ENCODE measurements at places on chromosomes 3 and 15.

- no peak for DNase-seq
These were observed 323.7 kb downstream of the EPHB1 start for GRCh38 chr3:135118792-135119191.

DNA sequence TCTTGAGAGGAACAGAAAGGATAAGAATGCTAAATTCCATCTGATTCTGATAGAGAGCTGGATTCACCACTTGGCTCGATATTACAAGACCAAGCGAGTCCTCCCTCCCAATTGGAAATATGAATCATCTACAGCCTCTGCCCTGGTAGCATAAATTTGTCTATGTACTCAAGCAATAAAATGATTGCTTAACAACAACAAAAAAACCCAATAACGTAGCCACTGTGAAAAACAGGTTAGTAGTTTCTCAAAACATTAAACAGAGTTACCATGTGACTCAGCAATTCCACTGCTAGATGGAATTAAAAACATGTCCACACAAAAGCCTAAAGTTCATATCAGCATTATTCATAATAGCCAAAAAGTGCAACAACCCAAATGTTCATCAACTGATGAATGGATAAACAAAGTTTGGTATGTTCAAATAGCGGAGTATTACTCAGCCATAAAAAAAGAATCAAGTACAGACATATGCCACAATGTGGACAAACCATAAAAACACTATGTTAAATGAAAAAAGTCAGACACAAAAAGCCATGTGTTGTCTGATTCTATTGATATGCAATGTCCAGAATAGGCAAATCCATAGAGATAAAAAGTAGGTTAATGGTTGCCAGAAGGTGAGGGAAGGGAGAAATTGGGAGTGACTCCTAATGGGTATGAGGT, 16.8 kb downstream of the BCL2L10 start:
- DNase-seq = no peak

DNA sequence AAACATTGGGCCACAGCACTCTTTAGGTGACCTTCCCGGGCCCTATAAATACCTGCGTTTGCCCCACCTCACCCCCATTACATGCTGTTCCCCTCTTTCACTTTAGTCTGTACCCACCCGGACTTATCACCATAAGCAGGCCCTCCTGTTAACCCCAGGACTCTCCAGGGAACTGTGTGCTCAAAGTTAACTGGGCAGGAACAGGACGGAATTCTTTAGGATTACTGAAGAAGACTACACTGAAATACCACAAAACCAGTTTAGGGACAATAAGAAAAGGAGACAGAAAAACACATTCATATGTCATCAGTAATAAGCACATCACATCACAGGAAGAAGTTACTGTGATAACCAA, 45.5 kb downstream of the FSIP1 start:
- no peak for DNase-seq

DNA sequence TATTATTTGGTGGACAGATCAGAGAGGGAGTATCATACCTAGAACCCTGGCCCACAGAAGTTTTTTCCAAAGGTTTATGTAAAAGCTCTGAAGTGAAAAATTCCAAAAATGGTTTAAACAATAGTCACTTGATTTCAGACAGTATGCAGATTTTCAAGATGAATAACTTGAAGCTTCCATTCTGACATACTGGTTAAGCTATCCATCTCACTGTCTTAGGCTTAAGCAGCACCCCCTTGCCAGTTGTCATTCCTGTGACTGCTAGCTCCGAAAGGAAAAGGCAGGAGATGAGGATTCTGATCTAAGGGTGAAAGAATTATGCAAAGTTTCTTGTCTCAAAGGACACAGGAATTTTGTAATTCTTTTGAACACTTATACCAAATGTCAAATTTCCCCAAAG, 337.5 kb upstream of the THBS1 start:
- no peak for DNase-seq

GRCh38 chr3:141278196-141279076, 46.8 kb downstream of the PXYLP1 start:
- DNase-seq = no peak

GRCh38 chr3:197444793-197445379, 110.9 kb downstream of the BDH1 start:
- no peak for DNase-seq

DNA sequence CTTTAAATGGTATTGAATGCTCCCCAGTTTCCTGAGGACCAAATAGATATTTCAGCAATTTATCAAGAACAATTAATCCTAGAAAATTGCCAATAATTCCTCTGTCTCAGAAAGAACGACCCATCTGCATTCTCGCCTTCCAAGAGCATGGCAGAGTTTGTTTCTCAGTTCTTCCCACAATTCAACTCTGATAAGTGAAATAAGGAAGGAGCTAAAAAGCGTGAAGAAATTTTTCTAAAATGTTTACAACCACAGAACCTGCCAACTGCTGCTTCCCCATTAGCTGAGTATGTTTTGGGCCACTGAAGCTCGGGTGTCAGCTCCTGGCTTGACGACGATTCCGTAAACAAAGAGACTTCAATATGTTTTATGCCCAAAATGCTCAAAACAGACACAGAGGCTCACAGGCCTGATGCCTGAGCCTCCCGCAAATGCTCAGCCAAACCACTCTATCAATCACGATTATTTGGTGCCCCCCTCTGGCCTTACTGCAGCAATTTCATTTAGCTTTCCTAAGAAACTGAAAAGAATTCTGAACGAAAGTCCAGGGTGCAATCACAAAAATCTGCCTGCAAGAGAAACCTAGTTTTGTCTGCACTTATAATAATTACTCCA, 259.2 kb upstream of the CCDC54 start:
- no peak for DNase-seq

- DNase-seq = no peak
These were observed 22.6 kb downstream of the DCUN1D1 start for GRCh38 chr3:182957676-182958266.

DNA sequence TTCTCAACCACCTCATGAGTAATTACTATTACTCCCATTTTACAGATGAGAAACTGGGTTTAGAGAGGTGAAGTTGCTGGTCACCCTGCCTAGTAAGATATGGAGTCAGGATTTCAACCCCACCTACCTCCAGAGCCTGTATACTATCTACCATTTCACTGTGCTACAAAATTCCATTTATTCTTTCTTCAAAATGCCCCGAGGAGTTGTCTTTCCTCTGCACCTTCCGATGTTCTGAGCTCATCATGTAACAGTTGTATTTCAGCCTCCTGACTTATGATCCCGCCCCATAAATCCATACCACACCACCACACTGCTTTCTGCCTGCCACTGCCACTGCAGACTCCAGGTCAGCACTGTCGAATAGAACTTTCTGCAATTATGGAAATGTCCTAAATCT, 71.3 kb upstream of the SLC25A36 start:
- no peak for DNase-seq

- no peak for DNase-seq
These were observed 60.6 kb downstream of the TCF12 start for GRCh38 chr15:56978898-56979662.

DNA sequence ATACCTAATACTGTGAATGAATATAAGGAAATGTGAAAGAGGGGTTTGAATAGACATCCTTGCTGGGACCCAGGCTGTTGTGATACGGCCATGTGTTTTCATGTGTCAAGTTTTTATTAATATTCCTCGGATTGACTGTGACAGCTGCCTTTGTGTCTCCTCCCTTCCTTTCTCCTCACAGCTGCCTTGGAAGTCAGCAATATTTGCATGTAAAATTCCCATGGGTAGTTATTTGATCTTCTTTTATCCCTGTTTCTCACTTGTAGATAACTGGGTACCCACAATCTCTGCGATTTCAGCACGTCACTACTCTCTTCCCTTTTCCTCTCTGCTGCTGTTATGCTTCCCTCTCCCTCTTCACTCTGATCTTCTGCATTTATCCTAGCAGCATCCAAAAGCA, 9.4 kb downstream of the GPR156 start:
- no peak for DNase-seq

GRCh38 chr15:98715401-98715800, 67.1 kb downstream of the IGF1R start:
- DNase-seq = no peak

DNA sequence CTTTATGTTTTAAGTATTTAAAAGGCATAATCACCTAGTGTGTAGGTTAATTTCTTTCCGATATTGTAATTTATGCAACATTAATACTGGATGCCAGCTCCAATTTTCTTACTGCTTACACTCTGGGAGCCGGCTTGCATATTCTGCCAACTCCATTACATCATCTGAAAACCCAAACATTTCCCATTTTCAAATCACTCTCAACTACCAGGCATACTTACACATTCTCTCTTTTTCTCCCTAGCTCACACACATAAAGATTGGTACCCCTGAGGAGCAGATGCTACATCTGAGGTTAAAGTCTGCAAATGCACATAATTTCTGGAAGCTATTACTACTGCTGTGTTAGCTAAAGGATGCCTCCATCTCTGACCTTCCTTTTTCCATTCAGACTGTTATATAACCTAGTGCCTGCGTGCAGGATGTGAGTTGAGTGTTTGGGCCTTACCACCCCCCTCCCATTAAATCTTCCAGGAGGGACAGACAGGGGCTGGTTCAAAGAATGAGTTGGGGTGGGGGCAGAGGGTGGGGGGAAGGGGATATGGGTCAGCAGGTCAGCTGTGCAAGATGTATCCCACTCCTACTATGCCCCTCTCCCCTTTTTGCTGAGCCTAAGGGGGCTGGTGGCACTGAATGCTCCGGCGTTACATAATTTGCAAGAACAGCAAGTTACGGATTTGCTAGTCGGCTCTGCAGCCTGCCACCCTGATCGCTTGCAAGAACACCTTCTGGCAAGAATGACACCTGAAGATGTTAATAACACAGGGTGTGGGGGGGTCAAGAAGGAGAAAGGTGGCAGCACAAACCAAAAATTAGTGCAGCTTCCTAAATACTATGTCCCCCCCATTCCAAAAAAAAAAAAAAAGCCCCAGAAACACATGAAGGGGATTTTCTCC, 2.5 kb downstream of the RORA start:
- DNase-seq = no peak

DNA sequence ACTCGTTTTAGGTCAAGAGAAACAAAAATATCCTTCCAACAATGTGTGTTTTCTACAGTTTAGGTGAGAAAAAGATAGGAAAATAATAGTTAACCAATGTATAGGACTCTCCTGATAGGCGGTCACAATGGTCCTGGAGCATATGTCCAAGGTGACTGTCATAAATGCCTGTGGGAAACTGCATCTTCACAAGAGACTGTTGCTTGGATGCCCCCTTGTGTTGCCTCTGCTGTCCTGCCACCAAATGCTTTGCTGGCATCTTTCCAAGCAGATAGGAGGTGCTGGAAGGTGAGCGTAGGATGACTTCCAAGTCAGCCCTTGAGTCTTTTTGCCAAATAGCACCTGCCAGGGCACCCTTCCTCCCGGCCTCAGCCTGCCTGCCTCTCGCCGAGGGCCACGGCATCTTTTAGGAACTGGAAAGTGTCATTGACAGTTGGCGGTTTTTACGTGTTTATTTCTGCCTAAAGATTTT, 24.1 kb upstream of the SACM1L start:
- DNase-seq = peak; percentile 7

DNA sequence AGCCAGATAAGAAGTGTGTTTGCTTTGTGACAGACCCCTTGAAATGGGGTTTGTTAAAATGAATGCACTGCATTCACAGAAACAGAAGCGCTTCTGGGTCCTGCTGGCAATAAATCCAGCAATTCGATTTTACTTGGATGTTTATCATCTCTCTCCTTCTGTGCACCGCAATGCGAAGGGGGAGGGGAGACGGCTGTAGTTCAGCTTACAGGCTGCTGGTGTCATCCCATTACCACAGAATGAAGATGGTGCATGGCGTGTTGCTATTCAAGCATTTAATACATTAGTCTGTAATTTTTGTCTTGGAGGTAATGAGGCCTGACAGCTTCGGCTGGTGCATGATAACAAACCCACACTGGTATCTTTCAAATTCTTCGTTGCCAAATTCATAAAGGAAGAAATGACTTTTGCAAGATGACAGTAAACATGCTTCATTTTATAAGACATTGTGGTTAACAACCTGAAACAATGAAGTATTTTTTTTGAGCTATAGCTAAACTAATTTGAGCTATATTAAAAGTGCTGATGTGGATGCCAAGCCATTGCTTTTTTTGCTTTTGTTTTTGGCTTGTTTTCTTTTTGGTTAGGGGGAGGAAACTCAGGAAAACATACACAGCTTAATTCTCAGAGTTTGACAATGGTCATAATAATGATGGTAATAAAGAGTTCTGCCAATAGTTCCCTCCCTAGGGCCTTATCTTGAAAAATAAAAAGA, 418.3 kb downstream of the OTOL1 start:
- no peak for DNase-seq

DNA sequence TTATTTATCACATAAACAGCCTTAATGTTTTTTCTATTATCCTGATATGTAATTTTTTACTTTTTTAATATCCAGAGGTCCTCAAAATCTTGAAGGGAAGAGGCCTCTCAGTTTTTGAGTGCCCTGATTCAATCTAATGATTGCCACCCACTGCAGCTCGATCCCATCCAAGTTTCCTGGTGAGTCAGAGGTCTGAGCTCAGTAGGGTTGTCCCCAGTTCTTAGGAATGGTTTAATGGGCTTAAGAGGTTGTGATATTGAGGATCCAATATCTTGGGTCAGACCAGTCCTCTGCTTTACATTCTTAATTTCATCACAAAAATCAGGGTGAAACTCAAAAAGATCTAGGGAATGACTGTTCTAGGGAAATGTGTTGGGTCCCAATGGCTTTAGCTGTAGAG, 238.5 kb downstream of the NSUN3 start:
- no peak for DNase-seq

DNA sequence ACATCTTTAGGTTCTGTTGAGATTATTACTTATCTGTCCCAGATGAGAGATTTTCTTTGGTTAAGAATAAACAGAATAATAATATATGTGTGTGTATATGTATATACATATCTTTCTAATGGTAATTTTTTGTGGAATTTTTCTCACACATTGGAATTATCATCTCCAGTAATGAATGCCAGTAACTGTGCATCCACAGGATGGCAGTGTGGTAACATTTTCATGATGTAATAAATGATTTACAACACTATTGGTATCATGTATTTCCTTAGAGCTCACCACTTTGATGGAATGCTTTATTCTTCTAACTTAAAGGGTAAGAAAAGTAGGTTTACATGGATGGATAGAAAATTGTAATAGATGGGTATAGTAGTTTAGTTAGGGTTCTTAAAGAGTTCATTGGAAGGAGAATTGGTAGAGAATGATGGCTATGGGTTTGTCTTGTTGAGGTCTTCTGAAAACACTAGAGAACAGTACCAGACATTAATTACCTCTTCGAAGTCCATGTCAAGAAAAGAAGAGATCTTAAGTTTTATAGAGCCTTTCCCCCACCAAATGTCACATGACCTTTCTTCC, 78.1 kb downstream of the STT3B start:
- no peak for DNase-seq

GRCh38 chr15:94070356-94071295, 160.7 kb upstream of the MCTP2 start:
- DNase-seq = no peak

All from NCI-H2107 (cell line).